Transverse colon (tissue), 4 donors: ENCODE measurements at places on chromosomes 1 and 21. TPM values are rescaled to one million over a fixed set of nuclear protein-coding genes. Genes with fewer than 3 reads are reported as not detected.

FAM151A gene
- total RNA-seq, result 9.0 TPM

FBXO2 gene
- not detected for total RNA-seq

FMOD gene
- 16.2 TPM for total RNA-seq

PLA2G2D gene
- not detected for total RNA-seq

C1orf185 gene
- not detected for total RNA-seq
